ENCODE measurements at places on chromosomes 7 and 10. TPM values are rescaled to one million over a fixed set of nuclear protein-coding genes. Genes with fewer than 3 reads are reported as not detected.

Gene PDIA4
- total RNA-seq, result 218 TPM

Gene CCNY
- 68.6 TPM for total RNA-seq

Gene SPRN
- total RNA-seq, result not detected

Gene LRRN3
- 0.35 TPM for total RNA-seq

Gene MRPS24
- 102 TPM for total RNA-seq

Gene HECW1
- total RNA-seq, result 0.35 TPM

Gene GRB10
- 10.3 TPM for total RNA-seq

Gene POP7
- total RNA-seq, result 43.4 TPM

Gene ZNRF2
- 42.4 TPM for total RNA-seq

Gene PLAU
- total RNA-seq, result 11.4 TPM

Gene CDNF
- 1.4 TPM for total RNA-seq

Gene IKZF1
- 5.6 TPM for total RNA-seq

Gene SPDYE8
- total RNA-seq, result not detected

Gene LIPF
- total RNA-seq, result not detected
